ENCODE measurements at places on chromosomes 13 and 19. TPM values are rescaled to one million over a fixed set of nuclear protein-coding genes. Genes with fewer than 3 reads are reported as not detected.

LGALS14 gene
- not detected for total RNA-seq

ZNF850 gene
- total RNA-seq: 13.2 TPM

SPACA4 gene
- not detected for total RNA-seq

NCCRP1 gene
- total RNA-seq: not detected

DNAAF3 gene
- total RNA-seq: not detected

ZFP14 gene
- 4.2 TPM for total RNA-seq

GARIN5B gene
- not detected for total RNA-seq

ZNF837 gene
- 1.6 TPM for total RNA-seq

SNRPA gene
- total RNA-seq: 40.4 TPM

MCF2L gene
- total RNA-seq: 49.2 TPM

- H3K27ac ChIP-seq: no peak overlapping the region
- no peaks in the 10 kb centered on the region for H3K36me3 ChIP-seq
- no peaks in the 10 kb centered on the region for H3K27me3 ChIP-seq
- no peak overlapping the region for H3K4me3 ChIP-seq
- no peak for DNase-seq
Measured at GRCh38 chr13:73061876-73062275, 3.1 kb downstream of the KLF5 start.

DNA sequence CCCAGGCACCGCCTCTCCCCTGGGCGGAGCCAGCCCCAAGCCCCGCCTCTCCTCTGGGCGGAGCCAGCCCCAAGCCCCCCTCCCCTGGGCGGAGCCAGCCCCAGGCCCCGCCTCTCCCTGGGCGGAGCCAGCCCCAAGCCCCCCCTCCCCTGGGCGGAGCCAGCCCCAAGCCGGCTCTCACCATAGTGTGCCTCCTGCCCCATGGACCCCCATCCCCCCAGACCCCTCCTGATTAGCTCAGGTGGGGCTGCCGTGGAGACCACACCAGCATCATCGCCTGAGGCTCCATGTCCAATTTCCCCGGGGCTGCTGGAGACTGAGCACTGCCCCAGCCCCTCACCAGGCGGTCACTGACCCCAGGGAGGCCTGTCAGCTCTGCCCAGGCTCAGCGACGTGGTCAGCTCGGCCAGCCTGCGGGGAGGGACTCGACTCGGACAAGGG lies 4.2 kb upstream of the MADCAM1 start:
- no peak for DNase-seq
- no peaks in the 10 kb centered on the region for H3K36me3 ChIP-seq
- no peaks in the 10 kb centered on the region for H3K27me3 ChIP-seq
- H3K27ac ChIP-seq: no peak overlapping the region
- no peaks in the 10 kb centered on the region for H3K4me1 ChIP-seq
- H3K4me3 ChIP-seq: no peak overlapping the region

- no peaks in the 10 kb centered on the region for H3K4me1 ChIP-seq
- no peak overlapping the region for H3K27ac ChIP-seq
- no peak for DNase-seq
- no peak overlapping the region for H3K4me3 ChIP-seq
- no peaks in the 10 kb centered on the region for H3K27me3 ChIP-seq
Measured at GRCh38 chr13:91228940-91229339, 118.5 kb upstream of the MIR17HG start.

DNA sequence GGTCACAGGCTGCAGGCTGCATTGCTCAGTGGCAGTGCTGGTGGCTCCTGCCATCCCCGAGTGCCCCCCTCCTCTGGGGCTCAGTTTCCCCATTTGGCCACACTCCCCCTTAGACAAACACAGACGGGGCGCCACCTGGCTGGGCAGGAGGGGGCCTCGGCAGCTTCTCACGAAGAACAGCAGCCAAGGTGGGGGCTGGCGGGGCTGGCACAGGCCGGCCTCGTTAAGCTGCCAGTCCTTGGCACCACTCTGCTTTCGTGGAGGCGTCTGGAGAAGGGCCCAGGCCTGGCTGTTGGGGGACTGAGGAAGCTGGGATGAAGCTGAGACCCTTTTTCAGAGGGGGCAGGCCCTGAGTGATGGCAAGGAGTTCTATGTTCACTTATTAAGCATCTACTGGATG lies 3.7 kb upstream of the ZNRF4 start:
- no peak for DNase-seq
- no peaks in the 10 kb centered on the region for H3K4me1 ChIP-seq
- no peak overlapping the region for H3K4me3 ChIP-seq
- H3K36me3 ChIP-seq: no peaks in the 10 kb centered on the region
- H3K27ac ChIP-seq: no peak overlapping the region

DNA sequence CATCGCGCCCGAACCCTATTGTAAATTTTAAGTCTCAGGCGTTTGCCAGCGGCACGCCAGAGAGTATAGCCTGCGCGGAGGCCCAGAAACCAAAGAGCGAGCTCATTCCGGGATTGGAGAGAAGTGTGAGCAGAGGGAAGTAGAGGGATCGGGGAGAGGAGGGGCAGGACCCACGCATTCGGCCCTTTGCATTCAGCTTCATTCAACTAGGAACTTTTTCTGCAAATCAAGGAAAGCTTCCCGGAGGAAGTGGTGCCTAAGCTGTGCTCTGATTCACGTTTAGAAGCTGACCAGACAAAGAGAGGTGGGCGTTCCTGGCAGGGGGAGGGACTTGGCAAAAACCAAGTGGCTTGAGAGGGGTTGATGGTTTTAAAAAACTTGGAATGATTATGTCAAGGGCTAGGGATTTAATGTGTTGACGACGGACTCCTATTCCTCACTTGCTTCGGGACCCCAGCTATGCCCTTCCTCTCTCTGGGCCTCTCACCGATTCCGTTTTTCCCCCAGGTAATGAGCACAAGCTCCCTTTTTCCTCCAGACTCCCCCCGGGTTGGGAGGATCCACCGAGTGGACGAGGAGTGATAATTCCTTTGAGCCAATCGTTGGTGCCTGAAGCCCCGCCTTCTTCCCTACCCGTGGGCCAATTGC lies 811 bp upstream of the PRMT1 start:
- no peak for DNase-seq
- H3K4me1 ChIP-seq: peaks cover 24% of the 10 kb centered on the region
- peaks cover 2% of the 10 kb centered on the region for H3K36me3 ChIP-seq
- no peaks in the 10 kb centered on the region for H3K27me3 ChIP-seq
- H3K27ac ChIP-seq: peak overlapping the region; percentile 90

- no peaks in the 10 kb centered on the region for H3K27me3 ChIP-seq
- H3K27ac ChIP-seq: no peak overlapping the region
- no peaks in the 10 kb centered on the region for H3K36me3 ChIP-seq
- no peak for DNase-seq
Measured at GRCh38 chr13:112444416-112445399, 68.6 kb downstream of the SPACA7 start.

DNA sequence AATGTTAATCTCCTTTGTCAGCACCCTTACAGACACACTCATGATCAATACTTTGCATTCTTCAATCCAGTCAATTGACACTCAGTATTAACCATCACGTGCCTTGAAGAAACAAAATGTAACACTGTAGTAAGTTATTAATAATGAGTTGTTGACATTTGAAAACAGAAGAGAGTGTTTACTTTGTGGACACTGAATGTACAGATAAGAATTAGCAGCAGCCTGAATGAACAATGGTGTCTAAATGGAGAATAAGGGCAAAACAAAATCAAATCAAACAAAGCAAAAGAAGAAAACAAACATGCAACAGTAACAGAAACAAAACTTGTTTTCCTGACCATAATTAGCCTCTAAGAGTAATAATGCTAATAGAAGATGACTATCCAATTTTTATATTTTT lies 1191.1 kb upstream of the MIR17HG start:
- no peaks in the 10 kb centered on the region for H3K4me1 ChIP-seq
- no peaks in the 10 kb centered on the region for H3K36me3 ChIP-seq
- H3K27ac ChIP-seq: no peak overlapping the region
- no peak overlapping the region for H3K4me3 ChIP-seq
- no peaks in the 10 kb centered on the region for H3K27me3 ChIP-seq
- DNase-seq: no peak

- no peak overlapping the region for H3K4me3 ChIP-seq
- H3K27ac ChIP-seq: no peak overlapping the region
- no peaks in the 10 kb centered on the region for H3K36me3 ChIP-seq
Measured at GRCh38 chr13:98622931-98623331, 46.0 kb upstream of the STK24 start.

GRCh38 chr13:24032252-24032651 lies 128.3 kb upstream of the SPATA13 start:
- peak overlapping the region; percentile 5 for H3K27ac ChIP-seq
- peak overlapping the region; percentile 20 for H3K4me3 ChIP-seq
- H3K36me3 ChIP-seq: no peaks in the 10 kb centered on the region

DNA sequence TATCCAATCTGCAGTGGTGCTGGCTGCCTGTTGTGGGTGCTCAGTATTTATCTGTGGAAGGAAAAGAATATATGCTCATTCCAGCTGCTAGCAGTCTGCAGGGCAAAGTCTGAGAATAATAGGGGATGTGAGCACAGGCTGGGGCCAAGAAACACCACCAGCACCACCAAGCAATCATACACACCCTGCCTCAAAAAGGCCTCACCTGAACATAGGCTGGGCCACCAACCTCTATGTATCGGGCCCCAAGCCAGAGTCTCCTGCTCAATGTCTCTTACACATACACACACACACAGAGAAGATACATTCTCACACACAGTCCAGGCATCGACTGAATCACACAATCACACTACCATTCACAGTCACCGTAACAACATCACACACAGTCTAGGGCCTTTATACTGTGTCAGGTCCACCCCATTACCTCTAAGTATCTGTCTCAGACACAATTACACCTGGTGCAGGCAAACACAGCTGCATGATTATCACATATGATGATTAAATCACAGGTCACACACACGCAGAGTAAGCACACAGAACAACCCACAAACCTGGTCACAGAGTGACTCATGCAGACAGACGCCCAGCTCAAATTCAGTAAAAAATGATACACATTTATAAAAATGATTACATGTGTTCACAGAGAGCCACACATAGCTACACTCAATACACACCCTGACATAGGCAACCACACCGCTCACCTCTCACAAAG lies 1.3 kb upstream of the ZSCAN22 start:
- H3K36me3 ChIP-seq: no peaks in the 10 kb centered on the region
- no peak overlapping the region for H3K27ac ChIP-seq
- H3K4me3 ChIP-seq: peak overlapping the region; percentile 84
- H3K4me1 ChIP-seq: peaks cover 14% of the 10 kb centered on the region
- no peak for DNase-seq

DNA sequence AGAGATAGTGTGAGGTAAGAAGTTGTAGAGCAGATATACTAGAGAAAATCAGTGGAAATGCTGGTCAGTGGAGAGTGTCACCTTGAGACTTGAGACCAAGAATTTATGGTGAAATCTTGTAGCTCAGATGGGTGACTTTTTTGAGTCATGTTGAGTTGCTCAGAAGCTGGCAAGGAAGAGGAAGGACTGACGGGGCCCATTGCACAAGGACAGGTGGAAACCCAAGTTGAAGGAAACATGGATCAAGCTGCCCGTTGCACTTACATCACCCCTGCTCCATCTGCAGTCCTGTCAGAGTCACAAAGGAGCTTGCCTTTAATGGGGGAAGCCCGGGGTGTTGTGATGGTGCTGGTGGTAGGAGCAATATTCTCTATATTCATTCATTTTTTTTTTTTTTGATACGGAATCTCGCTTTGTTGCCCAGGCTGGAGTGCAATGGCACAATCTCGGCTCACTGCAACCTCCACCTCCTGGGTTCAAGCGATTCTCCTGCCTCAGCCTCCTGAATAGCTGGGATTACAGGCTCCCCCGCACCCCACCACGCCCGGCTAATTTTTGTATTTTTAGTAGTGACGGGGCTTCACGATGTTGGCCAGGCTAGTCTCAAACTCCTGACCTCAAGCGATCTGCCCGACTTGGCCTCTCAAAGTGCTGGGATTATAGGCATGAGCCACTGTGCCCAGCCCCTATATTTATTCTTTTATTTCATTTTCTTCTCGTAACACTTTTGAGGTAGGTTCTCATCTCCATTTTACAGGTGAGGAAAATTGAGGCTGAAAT lies 27.4 kb downstream of the UBAC2 start:
- H3K4me3 ChIP-seq: peak overlapping the region; percentile 10
- H3K27ac ChIP-seq: no peak overlapping the region
- DNase-seq: no peak
- peaks cover 29% of the 10 kb centered on the region for H3K4me1 ChIP-seq
- H3K36me3 ChIP-seq: no peaks in the 10 kb centered on the region

- no peak for DNase-seq
- peaks cover 9% of the 10 kb centered on the region for H3K4me1 ChIP-seq
- H3K27me3 ChIP-seq: no peaks in the 10 kb centered on the region
- H3K36me3 ChIP-seq: peaks cover 6% of the 10 kb centered on the region
Measured at GRCh38 chr19:6018786-6019185, 40.8 kb upstream of the RANBP3 start.

GRCh38 chr19:31350693-31351055 lies 1.4 kb upstream of the TSHZ3 start:
- peaks cover 9% of the 10 kb centered on the region for H3K4me1 ChIP-seq
- peak overlapping the region; percentile 87 for H3K27ac ChIP-seq
- H3K27me3 ChIP-seq: peaks cover 8% of the 10 kb centered on the region
- DNase-seq: no peak
- H3K36me3 ChIP-seq: no peaks in the 10 kb centered on the region
- peak overlapping the region; percentile 99 for H3K4me3 ChIP-seq

- no peak overlapping the region for H3K4me3 ChIP-seq
- H3K36me3 ChIP-seq: peaks cover 9% of the 10 kb centered on the region
- H3K4me1 ChIP-seq: no peaks in the 10 kb centered on the region
- H3K27ac ChIP-seq: no peak overlapping the region
Measured at GRCh38 chr13:29489650-29490560, 105.6 kb downstream of the SLC7A1 start.

DNA sequence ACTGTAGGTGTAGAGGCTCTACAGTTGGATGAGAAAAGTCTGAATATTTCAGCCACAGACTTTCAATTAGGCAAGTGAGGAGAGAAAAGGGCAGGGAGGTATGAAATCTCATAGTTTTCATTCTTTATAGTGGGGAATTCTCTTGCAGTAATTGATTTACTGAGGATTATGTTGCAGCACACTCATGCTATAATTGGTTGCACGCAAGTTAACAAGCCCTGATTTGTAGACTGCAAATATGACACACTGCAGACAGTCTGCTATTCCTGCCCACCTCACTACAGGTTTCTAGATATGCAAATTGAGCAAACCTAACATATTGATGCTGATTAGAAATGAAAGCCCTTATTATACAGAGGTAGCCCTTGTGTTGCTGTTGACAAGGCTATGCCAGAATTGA lies 139.4 kb downstream of the LHFPL6 start:
- peaks cover 54% of the 10 kb centered on the region for H3K4me1 ChIP-seq
- no peak for DNase-seq
- H3K27me3 ChIP-seq: no peaks in the 10 kb centered on the region
- H3K27ac ChIP-seq: no peak overlapping the region

DNA sequence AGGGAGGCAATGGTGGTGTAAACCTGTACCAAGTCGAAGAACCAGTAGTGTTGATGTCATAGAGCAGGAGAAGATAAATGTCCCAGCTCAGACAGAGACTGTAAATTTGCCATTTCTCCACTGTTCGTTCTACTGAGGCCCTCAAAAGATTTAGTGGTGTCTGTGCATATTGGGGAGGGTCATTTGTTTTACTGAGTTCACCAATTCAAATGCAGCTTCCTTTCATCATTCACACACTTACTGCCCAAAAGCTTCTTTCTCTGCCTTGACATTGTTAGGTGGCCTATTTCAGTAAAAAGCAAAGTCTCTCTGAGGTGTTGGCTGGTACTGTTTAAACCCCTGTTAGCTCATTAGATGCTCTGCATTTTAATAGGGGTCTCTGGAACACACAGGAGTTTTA lies 86.2 kb upstream of the EDNRB start:
- no peak overlapping the region for H3K4me3 ChIP-seq
- no peak overlapping the region for H3K27ac ChIP-seq
- no peaks in the 10 kb centered on the region for H3K27me3 ChIP-seq
- DNase-seq: no peak
- H3K4me1 ChIP-seq: no peaks in the 10 kb centered on the region
- no peaks in the 10 kb centered on the region for H3K36me3 ChIP-seq

- peaks cover 30% of the 10 kb centered on the region for H3K36me3 ChIP-seq
- no peaks in the 10 kb centered on the region for H3K4me1 ChIP-seq
- H3K4me3 ChIP-seq: no peak overlapping the region
- DNase-seq: no peak
Measured at GRCh38 chr19:49786376-49786820, 19.6 kb downstream of the AP2A1 start.

All from thoracic aorta (tissue), 2 donors.